Frontal cortex (tissue), 4 donors: ENCODE measurements at places on chromosomes 11 and 22. TPM values are rescaled to one million over a fixed set of nuclear protein-coding genes. Genes with fewer than 3 reads are reported as not detected.

DNA sequence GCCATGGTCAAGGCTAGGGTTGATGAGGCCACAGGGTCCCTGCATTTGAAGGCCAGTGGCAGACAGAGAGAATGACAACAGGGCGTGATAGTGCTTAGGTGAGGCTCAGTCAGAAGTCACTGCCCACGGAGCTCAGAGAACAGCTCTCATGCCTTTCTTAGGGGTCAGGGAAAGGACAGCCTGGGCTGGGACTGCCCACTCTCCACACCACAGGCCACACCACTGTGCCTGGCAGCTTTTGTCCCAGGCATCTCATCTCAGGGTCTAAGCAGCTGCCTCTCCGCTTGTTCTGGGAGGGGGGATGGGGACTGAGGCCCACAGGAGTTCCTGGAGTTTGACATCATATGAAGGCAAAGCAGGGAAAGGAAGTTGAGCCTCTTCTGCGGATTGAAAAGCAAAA is 150.2 kb upstream of the B3GAT1 start:
- no peak for DNase-seq

HEPHL1 gene
- not detected for total RNA-seq

KRTAP5-10 gene
- not detected for total RNA-seq

HMBS gene
- total RNA-seq, result 3.7 TPM

SCGB1A1 gene
- not detected for total RNA-seq

DNA sequence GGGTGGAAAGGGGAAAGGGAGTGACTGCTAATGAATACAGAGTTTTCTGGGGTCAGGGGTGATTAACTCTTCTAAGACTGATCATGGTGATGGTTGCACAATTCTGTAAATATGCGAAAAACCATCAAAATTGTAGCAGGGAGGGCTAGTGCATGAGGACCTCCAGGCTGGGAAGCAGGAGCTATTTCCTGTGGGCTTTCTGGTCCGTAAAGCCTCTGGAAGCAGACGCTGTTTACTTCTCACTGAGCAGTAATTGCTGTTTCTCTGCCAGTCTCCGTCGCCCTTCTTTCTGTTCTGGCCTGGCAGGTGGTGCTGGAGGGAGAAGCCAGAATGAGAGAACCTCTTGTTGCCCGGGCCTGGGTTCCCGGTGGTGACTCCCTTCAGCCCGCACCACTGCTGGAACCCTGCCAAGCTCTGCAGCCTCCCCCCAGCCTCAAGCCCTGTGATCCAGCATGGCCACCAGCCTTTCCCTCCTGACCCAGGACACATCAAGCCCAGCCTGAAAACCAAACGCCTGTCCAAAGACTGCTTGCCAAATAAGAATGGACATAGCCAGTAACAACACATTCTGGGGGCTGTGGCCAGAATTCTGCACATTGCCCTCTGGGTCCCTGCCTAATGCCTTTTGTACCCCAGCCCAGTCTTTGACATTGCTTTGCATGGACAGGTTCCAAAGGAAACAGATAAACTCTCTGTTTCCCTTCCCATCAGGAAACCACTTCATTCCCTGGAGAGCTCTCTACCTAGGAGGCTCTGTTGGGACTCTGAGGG is 201.0 kb upstream of the NAV2 start:
- DNase-seq, result peak; percentile 11

DNA sequence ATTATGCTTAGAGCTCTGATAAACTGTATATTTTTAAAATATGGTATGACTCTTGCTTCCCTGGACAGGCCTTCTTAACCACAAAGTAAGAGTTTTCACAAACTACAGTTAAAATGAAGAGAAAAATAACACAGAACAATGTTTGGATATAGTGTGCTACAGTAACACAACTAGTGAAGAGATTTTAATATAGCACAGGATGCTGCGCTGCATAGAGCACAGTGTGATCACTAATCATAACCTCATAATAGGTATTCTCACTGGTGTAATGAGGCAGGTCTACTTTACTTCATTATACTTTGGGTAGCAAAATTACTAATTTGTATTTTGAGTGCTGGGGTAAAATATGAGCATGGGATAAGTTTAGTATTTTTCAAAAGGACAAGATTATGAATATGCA is 256.5 kb downstream of the GUCY1A2 start:
- DNase-seq, result no peak

TCN1 gene
- total RNA-seq, result not detected

GRCh38 chr22:35733791-35734516 is 16.3 kb downstream of the APOL5 start:
- no peak for DNase-seq

IGLL1 gene
- not detected for total RNA-seq

- DNase-seq, result peak; percentile 64
Measured at GRCh38 chr11:35618497-35619115, 346 bp downstream of the FJX1 start.

SMTNL1 gene
- total RNA-seq, result not detected

DNA sequence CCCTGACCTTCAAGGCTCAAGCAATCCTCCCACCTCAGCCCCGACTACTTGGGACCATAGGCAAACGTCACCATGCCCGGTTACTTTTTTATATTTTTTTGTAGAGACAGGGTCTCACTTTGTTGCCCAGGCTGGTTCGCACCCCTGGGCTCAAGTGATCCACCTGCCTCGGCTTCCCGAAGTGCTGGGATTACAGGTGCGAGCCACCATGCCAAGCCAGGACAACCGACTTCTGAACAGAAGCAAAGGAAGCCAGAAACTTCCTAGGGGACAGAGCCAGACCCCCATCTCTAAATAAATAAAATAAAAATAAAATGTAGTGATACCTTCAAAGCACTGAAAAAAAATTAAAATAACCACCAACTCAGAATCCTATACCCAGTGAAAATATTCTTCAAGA is 26.4 kb downstream of the C11orf58 start:
- DNase-seq, result no peak

DNA sequence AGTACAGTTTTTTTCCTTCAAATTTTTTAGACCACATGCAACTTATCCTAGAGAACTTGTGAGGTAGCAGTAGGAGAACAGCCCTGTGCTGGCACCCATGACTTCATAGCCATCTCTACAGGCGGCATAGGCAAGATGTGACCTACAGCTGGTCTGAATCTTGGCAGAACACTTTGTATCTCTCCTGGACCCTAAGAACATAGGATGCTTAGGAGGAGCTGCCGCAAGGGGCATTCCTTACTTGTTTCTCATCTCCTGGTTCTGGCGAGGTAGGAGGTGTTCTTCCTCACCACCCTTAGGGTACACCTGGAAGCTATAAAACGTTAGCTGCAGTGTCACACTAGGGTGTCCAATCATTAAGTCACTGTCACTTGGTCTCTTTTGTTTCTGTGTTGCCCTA is 16.4 kb downstream of the CWC15 start:
- no peak for DNase-seq

DNA sequence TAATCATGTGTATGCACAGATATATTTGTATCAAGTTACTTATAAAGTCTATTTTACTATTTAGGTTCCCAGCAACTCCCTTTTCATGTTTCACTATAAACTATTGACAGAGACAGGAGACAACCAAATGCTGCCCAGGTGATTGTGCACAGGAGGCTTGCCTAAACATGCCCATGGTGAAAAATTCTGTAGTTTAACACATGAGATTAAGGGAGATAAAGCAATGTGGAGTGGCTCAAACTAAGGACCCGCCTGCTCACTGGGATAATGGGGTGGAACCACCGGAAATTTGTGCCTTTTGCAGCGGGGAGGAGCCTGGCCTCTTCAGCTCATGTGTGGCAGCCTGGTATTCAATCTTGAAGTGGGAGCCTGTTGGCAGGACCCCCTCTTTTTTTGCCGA is 459.5 kb upstream of the CNTN5 start:
- no peak for DNase-seq

- DNase-seq, result no peak
Measured at GRCh38 chr11:20429216-20429615, 41.7 kb downstream of the PRMT3 start.

MMP12 gene
- total RNA-seq, result not detected

VWCE gene
- 2.0 TPM for total RNA-seq

DNA sequence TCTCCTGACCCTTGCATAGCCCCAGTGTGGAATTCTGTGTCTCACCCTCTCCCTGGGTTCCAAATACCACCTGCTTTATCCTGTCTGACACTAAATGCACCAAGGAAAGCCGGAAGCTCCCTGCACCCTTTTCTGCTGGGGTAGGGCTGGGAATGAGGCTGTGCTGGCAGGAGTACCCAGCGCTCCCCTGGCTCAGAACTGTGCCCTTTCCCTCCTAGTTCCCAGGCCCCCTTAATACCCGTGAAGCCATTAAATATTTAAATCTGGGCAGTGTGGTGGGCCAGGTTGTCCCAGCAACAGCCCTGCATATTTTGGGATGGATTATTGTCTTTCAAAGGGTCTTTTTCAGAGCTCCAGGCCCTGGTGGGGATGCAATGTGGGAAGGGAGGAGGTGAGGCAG is 63.0 kb downstream of the TP53I11 start:
- DNase-seq, result no peak

GRCh38 chr22:44192098-44192815 is 11.5 kb downstream of the PARVG start:
- no peak for DNase-seq

GRCh38 chr22:22431271-22432220 is 77.0 kb downstream of the ZNF280B start:
- peak; percentile 36 for DNase-seq

- DNase-seq, result no peak
Measured at GRCh38 chr22:45743687-45744086, 72.1 kb downstream of the ATXN10 start.

- no peak for DNase-seq
Measured at GRCh38 chr11:134438542-134439537, 26.8 kb upstream of the B3GAT1 start.

- no peak for DNase-seq
Measured at GRCh38 chr11:93614173-93614722, 47.2 kb upstream of the CEP295 start.

DNA sequence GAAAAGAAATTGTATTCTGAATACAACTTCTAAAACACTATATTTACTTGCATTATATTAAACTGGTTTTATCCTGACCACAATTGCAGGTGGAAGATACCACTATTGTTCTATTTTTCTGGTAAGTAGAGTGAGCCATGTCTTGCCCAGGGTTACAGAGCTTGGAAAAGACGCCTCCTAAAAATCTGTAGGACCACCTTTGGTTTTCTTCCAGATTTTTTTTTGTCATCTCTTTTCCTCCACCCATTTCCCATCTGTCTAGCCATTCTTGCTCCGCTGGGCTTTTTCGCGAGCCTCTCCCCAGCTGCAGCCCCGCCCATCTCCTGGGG is 294 bp upstream of the MTMR3 start:
- no peak for DNase-seq

MMP13 gene
- total RNA-seq, result not detected

DMC1 gene
- total RNA-seq, result 4.5 TPM

DNA sequence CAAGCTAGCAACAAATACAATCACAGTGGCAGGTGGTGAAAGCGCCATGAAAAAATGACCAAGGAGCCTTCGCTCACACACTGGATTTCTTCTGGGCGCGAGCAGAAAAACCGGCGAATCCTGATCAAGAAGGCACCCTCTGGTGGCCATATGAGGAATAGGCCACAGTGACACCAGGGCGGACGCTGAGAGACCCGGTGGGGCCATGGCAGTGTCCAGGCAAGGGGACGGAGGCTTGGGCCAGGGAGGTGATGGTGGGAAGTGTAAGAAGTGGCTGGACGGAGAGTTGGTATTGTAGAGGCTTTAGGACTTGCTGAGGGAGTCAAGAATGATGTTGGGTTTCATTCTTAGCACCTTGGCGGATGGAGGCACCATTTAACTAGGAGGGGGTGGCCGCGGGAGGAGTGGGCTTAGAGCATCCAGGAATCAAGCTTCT is 16.9 kb upstream of the RAC2 start:
- DNase-seq, result no peak

- no peak for DNase-seq
Measured at GRCh38 chr22:47564651-47565434, 802.4 kb downstream of the TBC1D22A start.

CALCA gene
- not detected for total RNA-seq
